Omental fat pad (tissue), 4 donors: ENCODE measurements at places on chromosomes 4 and X. TPM values are rescaled to one million over a fixed set of nuclear protein-coding genes. Genes with fewer than 3 reads are reported as not detected.
A peak's percentile ranks its signal among the peaks of the same experiment; 100 is the strongest.

GRCh38 chrX:19686876-19687275, 171.6 kb upstream of the MAP3K15 start:
- DNase-seq = no peak

F8 gene
- 184 TPM for total RNA-seq

GRCh38 chr4:3074846-3075651, 568 bp downstream of the HTT start:
- DNase-seq = peak; percentile 48

PAGE2 gene
- total RNA-seq = not detected

RASL11B gene
- 1.9 TPM for total RNA-seq

SMIM14 gene
- 24.6 TPM for total RNA-seq

MAGEA8 gene
- total RNA-seq = not detected

GRCh38 chr4:22596409-22596808, 80.5 kb upstream of the ADGRA3 start:
- DNase-seq = no peak

DNA sequence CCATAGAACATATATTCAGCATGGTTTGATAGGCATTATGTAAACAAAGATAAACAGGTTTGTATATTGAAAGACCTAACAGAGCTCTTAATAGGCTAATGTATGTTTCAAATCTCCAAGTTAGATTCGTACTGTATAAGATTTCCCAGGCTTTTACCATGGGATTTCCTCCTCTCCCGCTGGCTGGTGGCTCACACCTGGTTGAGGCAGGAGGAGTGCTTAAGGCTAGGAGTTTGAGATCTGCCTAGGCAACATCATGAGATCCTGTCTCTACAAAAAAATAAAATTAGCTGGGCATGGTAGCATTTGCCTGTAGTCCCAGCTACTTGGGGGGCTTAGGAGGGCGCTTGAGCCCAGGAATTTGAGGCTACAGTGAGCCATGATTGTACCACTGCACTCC, 5.4 kb downstream of the CPE start:
- DNase-seq = no peak

DNA sequence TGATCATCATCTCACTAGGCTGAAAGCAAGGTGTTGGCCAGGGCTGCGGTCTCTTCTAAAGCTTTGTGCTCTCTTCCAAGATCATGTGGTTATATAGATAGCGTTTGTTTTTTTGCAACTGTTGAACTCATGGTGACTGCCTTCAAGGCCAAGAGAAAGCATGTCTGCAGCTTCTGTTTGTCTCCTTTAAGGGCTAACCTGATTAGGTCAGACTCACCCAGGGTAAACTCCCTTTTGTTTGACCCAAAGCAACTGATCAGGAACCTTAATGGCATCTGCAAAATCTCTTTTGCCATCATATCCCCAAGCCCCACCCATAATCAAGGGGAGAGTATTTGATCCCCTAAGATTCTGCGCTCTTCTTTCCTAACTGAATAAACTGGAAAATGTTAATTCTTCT, 72.2 kb upstream of the ALG13 start:
- no peak for DNase-seq
